ENCODE measurements at places on chromosomes 7 and 10.
A peak's percentile ranks its signal among the peaks of the same experiment; 100 is the strongest.

DNA sequence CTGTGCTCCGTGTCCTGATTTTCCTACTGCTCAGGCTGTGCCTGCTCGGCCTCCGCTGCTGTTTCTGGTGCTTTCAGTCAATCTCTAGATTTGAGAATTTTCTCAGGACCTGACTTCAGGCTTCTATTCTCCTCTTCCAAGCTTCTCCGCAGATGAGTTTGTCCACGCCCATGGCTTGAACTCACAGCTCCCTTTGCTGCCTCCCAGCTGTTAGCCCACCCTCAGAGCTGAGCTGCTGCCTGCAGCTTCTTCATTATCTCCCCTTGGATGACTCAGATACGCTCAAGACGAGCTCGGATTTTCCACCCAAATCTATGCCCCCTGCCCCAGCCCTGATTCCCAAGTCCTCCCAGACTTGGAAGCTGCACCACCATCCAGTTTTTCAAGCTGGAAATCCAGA lies 104.7 kb downstream of the FGFR2 start:
- no peak for DNase-seq

- no peak for DNase-seq
Measured at GRCh38 chr10:96387601-96388000, 28.8 kb upstream of the OPALIN start.

- no peak for DNase-seq
Measured at GRCh38 chr10:1107679-1108078, 51.5 kb downstream of the WDR37 start.

DNA sequence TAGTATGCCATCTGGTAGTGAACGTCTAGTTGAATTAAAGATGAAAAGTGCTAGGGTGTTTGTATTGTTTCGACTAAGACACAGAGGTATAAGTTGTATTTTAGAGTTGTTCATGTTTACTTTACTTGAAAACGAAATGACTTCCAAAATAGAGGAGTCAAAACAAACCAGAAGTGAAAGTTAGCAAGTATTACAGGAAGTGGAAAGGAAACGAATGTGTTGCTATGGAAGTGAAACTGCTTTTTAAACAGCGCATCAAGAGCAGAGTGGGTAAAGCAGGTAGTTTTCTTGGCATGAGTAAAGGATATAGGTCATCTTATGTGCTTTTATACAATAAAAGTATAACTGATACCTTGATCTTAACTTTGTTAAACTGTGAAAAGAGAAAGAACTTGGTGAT lies 20.0 kb upstream of the GALNTL5 start:
- no peak for DNase-seq

- DNase-seq: peak; percentile 71
Measured at GRCh38 chr10:46284286-46285229, 2.2 kb upstream of the ANTXRL start.

DNA sequence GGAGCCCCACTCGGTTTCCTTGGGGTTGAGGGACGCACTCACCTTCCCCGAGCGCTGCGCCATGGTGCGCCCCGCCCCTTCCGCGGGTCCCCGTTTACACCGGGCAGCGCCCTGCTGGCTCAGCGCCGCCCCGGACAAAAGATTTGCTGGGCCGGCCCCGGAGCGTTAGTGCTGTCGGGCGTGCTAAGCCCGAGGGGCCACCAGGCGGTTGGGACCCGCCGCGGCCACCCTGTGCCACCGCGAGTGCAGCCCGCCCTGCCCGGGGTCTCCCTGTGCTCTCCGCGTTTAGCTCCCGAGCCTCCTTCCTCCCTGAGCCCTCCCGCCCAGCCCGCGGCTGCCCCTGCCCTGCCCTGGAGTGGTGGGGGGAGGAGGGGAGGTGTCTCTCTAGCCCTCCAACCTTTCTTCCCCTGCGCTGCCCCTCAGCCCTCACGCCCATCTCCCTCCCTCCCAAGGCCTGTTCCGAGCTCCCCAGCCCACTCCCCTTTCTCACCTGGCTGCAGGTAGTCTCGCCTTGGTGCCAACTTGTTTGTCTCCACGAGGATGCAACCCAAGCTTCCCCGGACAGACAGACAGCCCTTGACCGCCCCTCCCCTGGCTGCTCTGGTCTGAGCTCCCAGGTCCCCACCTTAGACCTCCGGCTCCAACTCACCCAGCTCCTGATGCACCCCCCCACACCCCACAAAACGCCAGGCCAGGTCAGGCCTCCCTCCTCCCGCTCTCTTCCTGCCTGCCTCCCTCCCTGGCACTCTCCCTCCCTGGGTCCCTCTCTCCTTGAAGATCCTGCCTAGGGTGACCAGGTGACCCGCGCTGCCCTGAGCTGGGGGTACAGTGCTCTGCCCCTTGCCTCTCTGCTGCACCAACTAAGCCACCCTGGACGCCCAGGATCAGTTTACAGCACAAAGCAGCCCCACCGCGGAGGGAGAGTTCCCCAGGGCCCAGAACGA lies at the start of gene CRYGN:
Gene CRYGN (minus strand): TSS at position 287 of the 944 bp plus-strand sequence. CDS start 224 bp downstream, at position 63.
- no peak for DNase-seq

GRCh38 chr10:133401981-133402725 lies 8.2 kb downstream of the MTG1 start:
- no peak for DNase-seq

GRCh38 chr7:100435401-100436304 lies 644 bp downstream of the PPP1R35 start:
- peak; percentile 47 for DNase-seq

DNA sequence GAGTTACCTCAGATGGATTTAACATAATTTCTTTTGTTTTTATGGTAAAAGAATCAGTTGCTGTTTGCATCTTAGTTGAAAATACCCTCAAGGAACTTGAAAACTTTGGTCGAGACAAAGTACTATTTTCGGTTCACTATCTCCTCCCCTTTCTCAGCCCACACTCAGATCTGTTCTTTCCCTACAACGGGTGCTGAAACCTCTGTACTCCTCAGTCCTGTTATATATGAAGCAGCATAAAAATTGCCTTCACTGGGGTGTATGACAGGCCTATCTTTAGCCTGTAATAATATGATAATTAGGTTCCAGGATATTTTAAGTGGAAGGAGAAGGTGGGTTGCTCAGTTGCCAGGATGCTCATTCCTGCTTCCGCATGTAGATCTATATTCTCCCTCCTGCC lies 105.2 kb upstream of the NOBOX start:
- DNase-seq: no peak

GRCh38 chr7:79414910-79415309 lies 38.6 kb downstream of the MAGI2 start:
- no peak for DNase-seq

DNA sequence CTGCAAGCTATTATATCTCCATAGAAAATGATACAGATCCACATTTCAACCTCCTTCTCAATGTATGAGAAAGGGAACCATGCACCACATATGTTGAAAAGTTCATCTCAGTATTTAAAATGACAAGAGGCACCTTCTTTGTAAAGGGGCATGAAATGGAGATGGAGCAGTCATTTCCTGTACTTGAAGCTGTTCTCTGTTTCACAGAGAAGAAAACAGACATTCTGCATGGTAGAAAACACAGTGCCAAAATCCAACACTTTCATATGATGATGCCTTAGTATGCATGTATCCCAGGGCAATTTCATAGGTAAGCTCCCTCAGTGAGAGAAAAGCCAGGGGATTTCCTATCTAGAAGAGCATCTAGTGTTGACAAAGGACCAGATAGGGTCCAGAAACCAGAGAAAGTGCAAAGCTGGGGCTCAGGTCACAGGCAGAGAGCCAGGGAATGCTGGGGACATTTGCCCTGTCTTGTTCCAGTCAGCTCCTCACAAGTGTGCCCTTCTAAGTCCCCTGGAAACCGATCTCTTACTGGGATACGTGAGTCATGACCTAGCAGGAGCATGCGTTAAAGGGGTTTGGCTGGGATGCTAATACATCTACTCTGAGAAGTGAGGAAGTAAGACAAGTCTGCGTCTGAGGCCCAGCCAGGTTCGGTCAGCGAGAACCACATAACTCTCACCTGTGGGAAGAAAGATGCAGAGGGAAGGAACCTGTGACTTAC lies 118.7 kb downstream of the ICA1 start:
- no peak for DNase-seq

DNA sequence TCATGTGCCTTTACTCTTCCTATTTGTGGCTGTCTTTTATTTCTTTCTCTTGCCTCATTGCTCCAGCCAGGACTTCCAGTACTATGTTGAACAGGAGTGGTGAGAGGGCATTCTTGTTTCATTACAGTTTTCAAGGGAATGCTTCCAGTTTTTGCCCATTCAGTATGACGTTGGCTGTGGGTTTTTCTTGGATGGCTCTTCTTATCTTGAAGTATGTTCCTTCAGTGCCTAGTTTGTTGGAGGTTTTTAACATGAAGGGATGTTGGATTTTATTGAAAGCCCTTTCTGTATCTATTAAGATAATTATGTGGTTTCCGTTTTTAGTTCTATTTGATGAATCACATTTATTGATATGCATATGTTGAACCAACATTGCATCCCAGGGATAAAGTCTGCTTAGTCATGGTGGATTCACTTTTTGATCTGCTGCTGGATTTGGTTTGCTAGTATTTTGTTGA lies 96.8 kb downstream of the GLCCI1 start:
- no peak for DNase-seq

GRCh38 chr7:138008588-138009349 lies 6.9 kb upstream of the CREB3L2 start:
- no peak for DNase-seq

- no peak for DNase-seq
Measured at GRCh38 chr7:600149-601035, 80.7 kb upstream of the PDGFA start.

- no peak for DNase-seq
Measured at GRCh38 chr7:149879271-149879743, 5.5 kb downstream of the ATP6V0E2 start.

GRCh38 chr10:132618158-132618919 lies 80.8 kb downstream of the INPP5A start:
- no peak for DNase-seq

- DNase-seq: no peak
Measured at GRCh38 chr7:104126411-104126841, 81.4 kb downstream of the ORC5 start.

- no peak for DNase-seq
Measured at GRCh38 chr7:89200758-89201157, 405.2 kb upstream of the TEX47 start.

DNA sequence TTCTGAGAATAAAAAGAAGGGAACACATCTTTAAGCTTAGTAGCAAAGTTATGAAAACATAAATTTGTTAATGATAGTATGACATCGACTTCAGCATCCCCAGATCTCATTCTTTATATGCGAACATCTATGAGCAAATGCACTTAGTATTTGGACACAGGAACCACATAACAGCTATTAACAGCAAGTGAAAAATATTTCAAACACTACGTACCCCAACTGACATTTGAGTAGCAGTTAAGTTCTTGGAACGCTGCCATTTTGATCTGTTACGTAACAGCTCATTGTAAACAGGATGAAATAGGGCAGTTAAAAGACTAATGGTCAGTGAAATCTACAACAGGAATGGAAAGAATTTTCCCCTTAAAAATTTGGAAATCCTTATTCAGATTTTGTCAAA lies 428.9 kb downstream of the TNS3 start:
- no peak for DNase-seq

DNA sequence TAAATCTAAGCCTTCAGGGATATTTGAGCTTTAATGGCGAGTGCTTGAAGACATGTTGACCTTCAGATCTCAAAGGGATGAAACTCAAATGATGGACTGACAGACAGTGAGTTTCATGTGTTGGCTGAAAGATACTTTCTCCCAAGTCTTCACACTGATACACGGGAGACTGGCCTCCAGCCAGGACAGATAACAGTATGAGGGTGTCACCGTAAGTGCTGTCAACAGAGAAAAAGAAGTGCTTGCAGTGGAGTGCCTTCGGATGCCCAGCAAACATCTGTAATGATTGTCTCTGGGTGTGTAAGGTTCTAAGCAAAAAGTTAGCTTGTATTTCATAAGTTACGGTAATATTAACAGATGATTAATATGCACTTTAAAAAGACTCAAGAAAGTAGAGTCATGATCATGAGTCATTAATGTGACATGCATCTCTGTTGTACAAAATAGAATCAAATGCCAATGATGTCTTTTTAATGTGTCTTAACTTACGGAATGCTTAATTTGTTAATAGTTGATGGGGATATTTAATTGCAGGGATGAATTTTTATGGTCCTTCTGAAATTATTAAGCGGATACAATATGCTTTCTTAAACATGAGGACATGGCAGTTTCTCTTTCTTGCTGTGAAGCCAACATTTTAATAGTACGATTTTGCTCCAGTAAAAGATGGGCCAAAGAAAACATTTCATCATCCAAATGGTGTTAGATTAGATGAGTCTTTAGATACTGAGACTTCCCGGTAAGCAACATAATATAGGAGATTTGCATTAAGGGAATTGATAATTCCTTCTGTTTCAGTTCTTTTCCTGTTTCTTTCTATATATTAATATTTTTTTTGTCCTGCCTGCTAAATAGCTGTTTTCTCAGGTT lies 292.5 kb downstream of the GALNT17 start:
- no peak for DNase-seq

DNA sequence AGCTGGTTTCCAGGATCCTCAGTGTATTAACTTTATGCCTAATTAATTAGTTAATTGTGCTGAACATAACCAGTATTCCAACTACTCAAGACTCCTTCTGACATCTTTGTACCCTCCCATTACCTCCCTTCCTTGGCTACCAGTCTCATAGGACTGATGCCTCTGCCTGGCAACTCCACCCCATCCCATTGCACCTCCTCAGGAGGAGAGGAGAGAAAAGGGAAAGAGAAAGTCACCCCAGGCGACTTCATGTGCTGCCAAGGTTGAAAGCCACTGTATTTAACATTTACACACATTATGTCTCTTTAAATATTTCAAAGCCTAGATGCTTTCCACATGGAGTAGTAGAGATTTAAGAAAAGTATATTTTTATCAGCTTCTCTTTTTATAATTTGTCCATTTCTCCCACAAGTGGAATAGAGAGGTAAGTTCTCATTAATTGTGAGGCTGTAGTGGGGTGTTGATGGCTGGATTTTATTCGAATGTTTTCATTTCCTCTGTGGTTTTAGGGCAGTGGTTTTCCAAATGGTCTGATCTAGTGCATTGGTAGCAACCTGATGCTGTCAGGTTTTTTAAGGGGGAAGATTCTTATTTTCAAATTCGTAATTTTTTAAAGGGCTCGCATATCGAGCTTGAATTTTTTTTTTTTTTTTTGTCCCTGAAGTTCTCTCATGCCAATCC lies 148.0 kb downstream of the BICC1 start:
- no peak for DNase-seq

GRCh38 chr10:126689461-126689994 lies 19.0 kb upstream of the C10orf90 start:
- no peak for DNase-seq

GRCh38 chr7:103573479-103574058 lies 127.6 kb upstream of the SLC26A5 start:
- no peak for DNase-seq

GRCh38 chr7:22481726-22482125 lies 18.3 kb downstream of the STEAP1B start:
- no peak for DNase-seq

GRCh38 chr10:78359640-78360091 lies 326.0 kb downstream of the RPS24 start:
- DNase-seq: no peak
